ENCODE measurements at places on chromosomes 16 and 17.

DNA sequence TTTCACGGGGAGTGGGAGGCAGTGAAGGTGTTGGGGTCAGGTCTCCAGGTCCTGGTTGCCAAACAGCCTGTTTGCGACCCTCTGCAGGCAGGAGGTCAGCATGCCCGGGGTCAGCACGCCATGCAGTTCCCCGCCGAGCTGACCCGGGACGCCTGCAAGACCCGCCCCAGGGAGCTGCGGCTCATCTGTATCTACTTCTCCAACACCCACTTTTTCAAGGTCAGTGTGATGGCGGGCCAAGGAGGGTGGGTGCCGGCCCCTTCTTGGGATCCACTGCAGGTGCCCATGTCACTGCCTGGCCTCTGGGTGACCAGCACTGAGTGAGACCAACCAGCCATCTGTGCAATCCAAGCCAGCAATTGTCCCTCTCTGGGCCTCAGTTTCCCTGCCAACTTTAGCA is 21.3 kb downstream of the ADGRG5 start:
- no peak for DNase-seq

- no peak for DNase-seq
Observed at GRCh38 chr17:57927048-57927723, 28.0 kb downstream of the CUEDC1 start.

GRCh38 chr17:81258292-81258691 is 19.2 kb downstream of the NDUFAF8 start:
- no peak for DNase-seq

- DNase-seq = no peak
Observed at GRCh38 chr17:3732210-3732621, 8.5 kb downstream of the HASPIN start.

DNA sequence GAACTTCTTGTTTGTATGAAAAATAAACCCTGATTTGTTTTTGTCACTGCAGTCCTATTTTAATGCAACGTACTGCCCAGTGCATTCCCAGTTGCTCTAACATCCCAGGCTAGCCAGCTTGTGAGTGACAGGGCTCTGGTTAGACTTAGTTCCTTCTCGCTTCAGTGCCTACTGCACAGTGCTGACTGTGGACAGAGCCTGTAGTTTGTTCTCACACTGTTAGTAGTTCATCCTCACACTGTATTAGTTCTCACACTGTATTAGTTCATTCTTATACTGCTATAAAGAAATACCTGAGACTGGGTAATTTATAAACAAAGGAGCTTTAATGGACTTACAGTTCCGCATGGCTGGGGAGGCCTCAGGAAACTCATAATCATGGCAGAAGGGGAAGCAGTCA is 116.6 kb upstream of the SALL1 start:
- DNase-seq = no peak

DNA sequence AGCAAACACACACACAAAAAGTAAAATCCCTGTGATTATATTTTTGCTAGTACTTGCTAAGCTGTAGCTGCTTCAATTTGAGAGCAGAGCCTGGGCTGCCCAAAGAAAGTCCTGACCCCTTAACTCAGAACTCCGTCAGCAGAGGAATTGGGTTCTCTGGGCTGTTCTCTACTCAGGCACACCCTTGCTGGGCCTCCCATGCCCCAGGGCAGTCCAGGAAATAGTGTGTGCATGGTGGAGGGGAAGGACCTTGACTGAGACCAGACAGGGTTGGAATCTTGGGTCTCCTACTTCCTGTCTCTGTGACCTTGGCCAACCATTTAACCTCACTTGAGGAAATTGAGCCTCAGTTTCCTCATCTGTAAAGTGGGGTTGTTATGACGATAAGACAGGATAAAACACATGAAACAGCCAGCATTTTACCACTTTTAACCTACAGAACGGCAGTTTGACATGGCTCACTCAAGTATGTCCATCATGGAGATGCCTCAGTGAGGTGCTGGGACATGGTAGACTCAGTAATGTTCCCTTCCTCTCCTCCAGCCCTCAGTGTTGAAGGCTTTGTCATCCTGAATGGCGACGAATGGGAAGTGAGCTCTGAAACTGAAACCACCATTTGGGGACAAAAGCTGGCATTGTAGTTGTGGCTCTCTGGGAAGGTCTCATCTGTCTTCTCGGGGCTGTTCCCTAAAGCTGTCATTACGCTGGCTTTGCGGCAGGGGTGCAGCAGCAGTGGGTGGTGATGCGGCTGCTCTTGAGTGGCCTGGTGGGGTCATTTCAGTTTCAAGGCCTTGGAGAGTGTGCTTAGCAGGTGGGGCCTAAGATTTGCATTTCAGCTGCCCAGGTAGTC is 74.9 kb downstream of the CMIP start:
- DNase-seq = no peak

DNA sequence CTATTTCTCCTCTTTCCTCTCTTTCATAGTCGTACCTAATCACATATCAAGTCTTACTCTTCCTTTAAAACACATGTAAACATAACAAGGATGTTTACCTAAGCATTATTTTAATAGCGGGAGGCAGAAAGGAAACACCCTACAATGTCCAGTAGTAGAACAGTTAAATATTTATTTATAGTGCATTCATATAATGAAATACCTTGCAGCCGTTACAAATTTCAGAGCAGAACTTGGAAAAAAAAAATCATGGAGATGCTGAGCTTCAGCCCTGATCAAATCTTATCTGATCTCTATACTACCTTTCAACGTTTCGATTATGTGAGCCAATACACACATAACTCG is 39.6 kb downstream of the GRB2 start:
- no peak for DNase-seq

GRCh38 chr16:82655072-82655714 is 28.4 kb downstream of the CDH13 start:
- peak; percentile 71 for DNase-seq

DNA sequence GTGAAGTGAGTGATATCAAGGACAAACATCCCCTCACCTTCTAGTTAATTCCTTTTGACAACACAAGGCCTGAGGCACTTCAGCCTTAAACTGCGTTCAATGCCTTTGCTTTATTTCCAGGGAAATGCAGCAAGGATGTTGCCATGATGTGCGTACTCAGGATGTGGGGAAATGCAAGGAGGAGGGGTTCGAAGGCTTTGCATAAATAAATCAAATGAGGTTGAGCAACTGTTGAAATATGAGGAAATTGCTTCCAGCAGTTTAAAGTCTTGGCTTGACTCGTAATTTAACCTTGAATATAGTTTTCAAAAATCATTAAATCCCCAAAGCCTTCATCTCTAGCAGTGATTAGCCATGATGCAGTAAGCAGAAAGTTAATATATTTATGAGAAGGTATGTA is 81.8 kb upstream of the CCL2 start:
- no peak for DNase-seq

GRCh38 chr17:834136-834535 is 52.0 kb downstream of the MRM3 start:
- DNase-seq = no peak

- DNase-seq = no peak
Observed at GRCh38 chr16:83059237-83059636, 432.5 kb downstream of the CDH13 start.

DNA sequence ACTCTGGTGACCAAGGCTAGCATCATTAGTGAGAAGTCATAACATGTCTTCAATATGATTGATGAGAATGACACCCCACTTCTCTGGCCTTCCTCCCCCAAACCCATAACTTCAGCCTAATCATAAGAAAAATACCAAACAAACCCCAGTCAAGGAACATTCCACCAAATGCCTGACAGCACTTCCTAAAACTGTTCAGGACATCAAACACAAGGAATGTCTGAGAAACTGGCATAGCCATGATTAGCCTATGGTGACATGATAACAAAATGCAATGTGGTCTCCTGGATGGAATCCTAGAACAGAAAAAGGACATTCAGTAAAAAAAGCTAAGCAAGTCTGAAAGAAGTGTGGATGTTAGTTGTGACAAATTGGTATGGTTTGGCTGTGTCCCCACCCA is 24.7 kb upstream of the TBX4 start:
- no peak for DNase-seq

DNA sequence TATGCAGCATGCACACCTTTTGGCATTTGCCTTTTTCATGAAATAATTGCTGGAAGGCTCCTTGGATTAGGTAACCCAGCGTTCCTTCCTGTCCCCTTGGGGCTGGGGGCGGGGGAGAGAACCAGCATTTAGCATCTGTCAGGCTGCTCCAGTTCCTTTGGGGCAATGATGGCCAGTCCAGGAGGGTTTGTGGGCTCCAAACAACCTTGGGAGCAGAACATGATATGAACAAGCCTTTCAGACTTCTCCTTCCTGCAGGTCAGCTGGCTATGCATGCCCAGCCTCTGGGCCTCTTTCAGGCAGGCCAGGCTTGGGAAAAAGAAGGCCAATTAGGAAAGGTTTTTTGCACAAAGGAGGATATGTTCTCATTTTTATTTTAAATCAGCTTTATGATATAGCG is 1.1 kb upstream of the SMTNL2 start:
- DNase-seq = no peak

DNA sequence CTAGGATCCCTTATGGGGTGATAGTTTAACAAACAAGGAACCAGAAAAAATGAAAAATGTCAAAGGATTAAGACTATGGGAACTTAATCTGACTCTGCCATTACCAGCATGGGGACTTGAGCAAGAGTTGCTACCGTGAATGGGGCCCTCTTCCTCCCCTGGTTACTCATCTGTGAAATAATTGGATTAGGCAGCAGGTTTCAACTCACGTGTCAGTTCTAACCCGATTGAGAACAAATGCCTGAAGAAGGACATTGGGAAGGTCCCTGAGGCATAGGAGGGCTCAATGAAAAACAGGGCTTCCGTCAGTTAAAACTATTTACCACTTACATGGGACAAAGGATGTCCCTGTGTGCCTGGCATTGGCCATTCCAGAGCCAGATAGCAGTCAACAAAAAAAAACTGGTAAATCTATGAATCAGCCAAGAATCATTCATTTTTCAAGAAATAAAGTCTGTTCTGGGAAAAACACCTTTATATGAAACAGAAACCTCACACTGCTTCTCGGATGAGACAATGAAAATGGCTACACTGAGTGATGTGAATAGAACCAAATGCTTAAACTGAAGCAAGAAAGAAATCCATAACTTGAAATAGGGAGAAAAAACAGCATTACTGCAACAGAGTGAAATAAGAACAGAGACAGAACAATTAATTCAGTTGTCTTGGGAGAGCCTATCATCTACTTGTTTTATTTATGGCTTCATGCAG is 104.3 kb downstream of the ADAMTS18 start:
- no peak for DNase-seq

DNA sequence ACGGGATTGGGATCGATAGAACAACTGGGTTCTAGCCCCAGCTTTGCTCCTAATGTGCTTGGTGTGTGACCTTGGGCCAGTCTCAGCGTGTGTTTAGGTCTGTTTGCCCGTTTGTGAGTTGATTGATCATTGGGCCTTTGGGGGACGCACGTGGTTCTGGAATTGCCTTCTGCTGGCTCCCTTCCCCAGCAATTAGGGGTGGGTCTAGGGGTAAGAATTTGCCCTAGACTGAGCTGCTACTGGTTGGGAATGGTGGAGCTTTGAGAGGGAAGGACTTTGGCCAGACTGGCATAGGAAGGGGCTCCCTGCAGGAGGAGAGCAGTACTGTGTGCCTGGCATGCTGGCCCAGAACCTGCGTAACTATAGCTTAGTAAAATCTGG is 1.5 kb downstream of the SPNS2 start:
- DNase-seq = no peak

DNA sequence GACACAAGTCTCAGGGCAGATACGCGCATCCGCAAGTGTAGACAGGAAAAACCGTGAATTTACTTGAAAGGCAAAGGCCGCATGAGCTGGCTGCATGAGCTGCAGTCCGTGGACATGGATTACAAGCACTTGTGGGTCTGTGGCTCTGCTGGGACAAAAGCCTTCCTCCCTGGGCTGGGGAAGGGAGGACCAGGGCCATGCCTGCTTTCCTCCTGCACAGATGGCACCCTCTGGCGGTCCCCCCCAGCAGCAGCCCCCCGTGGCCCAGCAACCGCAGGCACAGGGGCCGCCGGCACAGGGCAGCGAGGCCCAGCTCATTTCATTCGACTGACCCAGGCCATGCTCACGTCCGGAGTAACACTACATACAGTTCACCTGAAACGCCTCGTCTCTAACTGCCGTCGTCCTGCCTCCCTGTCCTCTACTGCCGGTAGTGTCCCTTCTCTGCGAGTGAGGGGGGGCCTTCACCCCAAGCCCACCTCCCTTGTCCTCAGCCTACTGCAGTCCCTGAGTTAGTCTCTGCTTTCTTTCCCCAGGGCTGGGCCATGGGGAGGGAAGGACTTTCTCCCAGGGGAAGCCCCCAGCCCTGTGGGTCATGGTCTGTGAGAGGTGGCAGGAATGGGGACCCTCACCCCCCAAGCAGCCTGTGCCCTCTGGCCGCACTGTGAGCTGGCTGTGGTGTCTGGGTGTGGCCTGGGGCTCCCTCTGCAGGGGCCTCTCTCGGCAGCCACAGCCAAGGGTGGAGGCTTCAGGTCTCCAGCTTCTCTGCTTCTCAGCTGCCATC is 1.7 kb upstream of the MRPL12 start:
- no peak for DNase-seq

- no peak for DNase-seq
Observed at GRCh38 chr17:65885541-65886312, 306.2 kb downstream of the CEP112 start.

DNA sequence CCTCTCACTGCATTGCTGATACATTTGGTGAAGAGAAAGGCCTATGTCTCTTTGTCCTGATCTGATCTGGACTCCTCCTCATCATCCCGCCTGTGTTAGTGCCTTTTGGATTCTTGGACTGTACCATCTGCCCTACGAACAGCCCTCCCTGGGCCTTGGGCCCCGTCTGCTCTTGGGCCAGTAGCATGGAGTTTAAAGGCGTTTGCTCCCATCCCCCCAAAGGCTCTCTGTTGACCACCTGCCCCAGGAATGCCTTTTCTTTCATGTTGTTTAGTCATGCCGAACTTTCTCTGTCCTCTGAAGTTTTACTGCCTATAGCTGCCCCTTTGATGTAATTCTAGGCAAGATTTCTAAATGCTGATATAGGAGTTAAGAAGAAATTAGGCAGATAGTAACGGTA is 30.9 kb upstream of the MEAK7 start:
- no peak for DNase-seq

GRCh38 chr17:79047291-79047920 is 23.4 kb downstream of the C1QTNF1 start:
- DNase-seq = no peak

- no peak for DNase-seq
Observed at GRCh38 chr16:73319737-73320136, 271.8 kb upstream of the ZFHX3 start.

GRCh38 chr17:65434251-65434650 is 127.2 kb downstream of the AXIN2 start:
- no peak for DNase-seq

- peak; percentile 55 for DNase-seq
Observed at GRCh38 chr17:76382803-76383545, 1.4 kb upstream of the SPHK1 start.

- DNase-seq = no peak
Observed at GRCh38 chr17:78899361-78900260, 3.4 kb downstream of the CEP295NL start.

- DNase-seq = no peak
Observed at GRCh38 chr16:60727851-60728250, 1308.4 kb downstream of the CDH8 start.
